ENCODE measurements at places on chromosomes 16 and 17.

DNA sequence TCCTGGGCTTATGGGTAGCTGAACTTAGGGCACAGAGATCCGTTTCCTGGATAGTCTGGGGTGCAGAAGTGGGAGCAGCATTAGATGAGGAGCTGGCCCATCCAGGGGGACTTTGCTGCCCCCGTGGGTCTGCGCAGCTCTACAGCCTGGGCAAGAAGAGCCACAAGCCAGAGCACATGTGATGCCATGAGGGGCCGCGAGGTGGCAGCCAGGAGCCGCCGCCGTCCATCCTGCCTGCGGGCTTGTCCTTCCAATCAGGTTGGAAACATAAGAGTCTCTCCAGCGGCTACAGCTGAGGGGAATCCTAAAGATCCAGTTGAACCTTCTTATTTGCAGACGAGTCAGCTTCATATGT lies 21.9 kb downstream of the C1QTNF1 start:
- peak; percentile 93 for DNase-seq

- no peak for DNase-seq
Measured at GRCh38 chr17:29255926-29256522, 9.4 kb downstream of the CRYBA1 start.

GRCh38 chr17:15954222-15954621 lies 9.3 kb downstream of the ADORA2B start:
- no peak for DNase-seq

DNA sequence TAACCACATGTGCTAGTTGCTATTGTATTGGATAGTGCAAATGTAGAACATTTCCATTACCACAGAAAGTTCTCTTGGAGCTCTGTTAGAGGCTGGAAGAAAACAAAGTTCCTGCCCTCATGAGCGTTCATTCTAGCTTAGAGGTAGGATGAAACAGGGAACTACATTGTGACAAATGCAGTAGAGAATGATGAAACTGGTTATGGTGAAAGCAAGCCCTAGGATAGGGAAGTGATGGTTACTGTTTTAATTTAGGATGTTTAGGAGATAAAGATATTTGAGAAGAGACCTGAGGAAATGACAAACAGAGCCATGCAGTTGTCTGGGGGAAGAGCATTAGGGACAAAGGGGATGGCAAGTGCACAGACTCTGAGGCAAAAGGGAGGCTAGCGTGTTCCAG lies 50.7 kb downstream of the AATF start:
- DNase-seq, result no peak

GRCh38 chr17:19242926-19243325 lies 5.8 kb downstream of the EPN2 start:
- no peak for DNase-seq

DNA sequence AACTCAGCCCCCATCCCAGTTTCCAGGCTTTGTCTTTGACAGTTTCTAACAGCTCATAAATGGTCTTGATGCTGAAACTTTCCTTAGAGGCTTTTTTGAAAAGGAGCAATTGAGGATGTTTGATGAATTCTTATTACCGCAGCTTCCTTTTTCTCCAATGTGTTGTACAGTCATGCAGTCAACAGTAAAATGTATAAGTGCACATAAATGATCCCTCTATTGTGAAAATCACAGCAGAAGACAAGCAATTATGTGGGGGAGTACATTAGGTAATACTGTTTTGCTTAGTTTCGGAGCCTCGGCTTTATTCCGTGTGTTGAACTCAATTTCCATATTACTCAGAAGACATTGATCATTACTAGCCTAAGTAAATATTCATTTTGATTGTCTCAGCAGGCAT lies 673.7 kb downstream of the CDH8 start:
- DNase-seq, result no peak

DNA sequence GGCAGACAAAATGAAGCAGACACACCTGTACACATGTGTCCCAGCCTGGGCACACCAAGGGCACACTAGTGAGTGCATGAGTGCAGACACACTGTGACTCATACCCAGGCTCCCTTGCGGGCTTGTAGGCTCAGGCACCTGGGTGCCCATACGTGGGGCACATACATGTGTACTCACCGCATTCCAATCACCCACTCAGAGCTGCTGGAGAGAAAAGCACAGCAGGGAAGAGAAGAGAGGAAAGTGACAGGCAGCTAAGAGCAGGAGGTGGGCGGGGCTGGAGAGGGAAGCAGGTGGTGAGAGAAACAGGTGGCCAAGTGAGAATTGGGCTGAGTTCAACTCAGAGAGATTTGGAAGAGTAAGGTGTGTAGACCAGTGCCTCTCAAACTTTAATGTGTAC lies 54.0 kb downstream of the TMEM132E start:
- DNase-seq, result peak; percentile 85

DNA sequence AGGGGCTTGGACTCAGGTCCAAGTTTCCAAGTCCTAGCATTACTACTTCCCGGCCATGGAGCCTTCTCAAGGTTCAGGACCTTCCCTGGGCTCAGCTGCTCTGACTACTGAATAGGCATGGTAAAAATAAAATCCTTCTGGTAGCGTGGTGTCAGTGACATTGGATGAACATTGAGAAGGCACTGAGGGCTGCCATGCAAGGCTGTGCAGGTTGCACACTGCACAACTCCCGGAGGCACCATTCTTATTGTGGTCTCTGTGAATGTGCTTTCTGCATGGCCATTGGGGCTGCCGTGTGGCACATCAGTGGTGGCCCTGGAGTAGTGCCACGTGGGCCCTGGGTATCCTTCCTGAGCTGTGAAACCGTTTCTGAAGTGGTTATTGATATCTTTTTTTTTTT lies 250.2 kb upstream of the CIBAR2 start:
- DNase-seq, result no peak

DNA sequence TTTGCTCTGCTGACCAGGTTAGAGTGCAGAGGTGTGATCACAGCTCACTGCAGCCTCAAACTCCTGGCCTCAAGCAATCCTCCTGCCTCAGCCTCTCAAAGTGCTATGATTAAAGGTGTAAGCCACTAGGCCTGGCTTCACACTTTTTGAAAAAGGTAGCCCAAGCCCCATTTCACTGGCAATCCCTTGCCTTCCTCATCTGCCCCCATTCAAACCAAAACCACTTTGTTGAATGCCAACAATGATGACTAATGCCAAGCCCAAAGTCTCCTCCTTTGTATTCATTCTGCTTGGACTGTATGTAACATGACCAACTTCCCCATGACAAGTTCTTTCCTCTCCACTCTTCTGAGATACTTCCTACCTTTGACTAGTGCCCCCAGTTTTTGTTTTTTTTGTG lies 33.1 kb downstream of the N4BP1 start:
- no peak for DNase-seq

DNA sequence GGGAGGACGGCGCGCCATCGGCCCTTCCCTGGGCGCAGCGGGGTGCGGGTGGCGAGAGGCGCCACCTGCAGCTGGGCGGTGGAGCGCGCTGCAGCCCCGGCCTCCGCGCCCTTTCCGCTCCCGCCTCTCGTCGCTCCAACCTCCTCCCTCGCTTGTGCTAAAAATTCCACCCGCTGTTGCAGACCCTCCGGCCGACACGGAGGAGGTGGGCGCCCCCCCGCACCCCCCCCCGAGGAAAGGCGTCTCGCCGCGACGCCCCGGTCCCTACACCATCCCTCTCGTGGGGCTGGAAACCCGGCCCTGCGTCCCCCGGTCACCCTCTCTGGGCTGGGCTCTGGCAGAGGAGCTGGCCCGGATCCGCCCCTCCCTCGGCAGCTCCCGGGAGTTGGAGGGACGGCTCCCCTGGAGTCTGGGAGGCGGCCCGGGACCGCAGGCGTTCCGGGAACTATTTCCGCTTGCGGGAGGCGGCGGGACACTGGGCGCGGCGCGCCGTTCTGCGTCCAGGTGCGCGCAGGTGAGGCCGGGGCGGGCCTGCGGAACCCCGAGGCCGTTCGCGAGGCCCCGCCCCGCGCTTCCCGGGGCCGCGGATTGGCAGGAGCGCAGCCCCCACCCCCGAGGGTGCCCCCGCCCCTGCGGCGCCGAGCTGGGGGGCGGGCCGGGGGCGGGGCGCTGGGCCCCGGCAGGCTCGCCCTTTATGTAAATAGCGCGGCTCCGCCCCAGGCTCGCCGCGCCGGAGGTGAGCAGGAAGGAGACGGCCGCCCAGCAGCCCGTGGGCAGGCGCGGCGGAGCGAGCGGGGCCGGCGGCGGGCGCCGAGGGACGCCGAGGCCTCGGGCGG lies at the start of gene LLGL2:
Gene LLGL2, plus strand, starts transcription at position 728 of the 836 bp plus-strand sequence. CDS start 17,730 bp downstream, outside the sequence.
- DNase-seq, result peak; percentile 100

DNA sequence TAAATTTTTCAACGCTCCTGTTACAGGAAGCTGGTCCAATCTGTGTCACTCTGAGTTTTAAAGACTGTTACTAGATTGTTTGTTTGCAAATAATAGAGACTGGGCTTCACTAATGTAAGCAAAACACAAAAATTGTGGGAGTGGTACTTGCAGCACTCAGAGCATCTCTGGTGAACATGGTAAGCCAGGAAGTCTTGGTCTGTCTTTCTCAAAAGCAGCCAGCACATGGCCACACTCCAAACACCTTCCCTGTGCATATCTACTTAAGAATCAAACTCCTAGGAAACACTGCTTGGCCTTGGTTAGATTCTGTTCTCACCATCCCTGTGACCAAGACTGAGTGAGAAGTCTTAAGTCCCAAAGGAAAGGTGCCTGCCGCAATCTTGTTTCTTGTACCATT lies 49.7 kb upstream of the SALL1 start:
- no peak for DNase-seq

GRCh38 chr17:73705594-73705993 lies 61.3 kb upstream of the SDK2 start:
- no peak for DNase-seq

DNA sequence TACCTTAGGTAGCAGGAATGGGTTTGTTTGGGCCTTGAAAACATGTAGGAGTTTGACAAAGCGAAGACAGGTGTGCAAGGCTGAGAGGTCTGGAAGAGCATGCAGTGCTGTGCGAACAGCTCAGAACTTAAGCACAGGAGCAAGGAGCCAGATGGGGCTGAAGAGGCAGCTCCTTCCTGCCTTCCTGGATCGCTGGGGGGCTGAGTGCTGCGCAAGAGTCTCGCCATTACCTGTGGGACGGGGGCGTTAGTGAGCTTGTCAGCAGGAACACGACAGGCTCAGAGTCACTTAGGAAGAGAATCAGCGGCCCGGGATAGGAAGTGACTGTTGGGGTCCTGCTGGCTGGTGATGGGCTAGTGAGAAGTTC lies 464 bp upstream of the MRM1 start:
- DNase-seq, result peak; percentile 72

DNA sequence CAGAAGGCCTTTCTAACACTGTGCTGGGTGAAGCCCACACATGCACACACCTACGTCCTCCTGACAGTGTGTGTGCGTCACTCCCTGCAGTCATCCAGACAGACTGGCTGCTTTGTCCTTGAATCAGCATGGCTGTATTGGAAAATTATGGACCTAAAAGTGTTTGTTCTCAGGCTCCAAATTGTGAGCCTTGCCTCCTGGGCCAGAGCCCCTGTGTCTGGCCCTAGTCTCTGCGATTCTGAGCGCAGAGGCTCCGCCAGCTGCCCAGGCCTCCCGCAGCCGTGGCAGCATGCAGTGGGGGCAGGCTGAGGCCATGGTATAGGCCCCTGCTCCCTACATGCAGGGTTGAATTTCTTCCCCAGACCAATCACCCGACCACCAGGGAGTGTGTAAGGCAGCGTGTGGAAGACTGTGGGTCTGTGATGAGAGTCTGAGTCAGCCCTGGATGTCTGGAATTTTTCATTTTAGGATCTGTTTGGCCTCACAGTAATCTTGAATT lies 166.9 kb downstream of the LGALS9B start:
- DNase-seq, result peak; percentile 31

DNA sequence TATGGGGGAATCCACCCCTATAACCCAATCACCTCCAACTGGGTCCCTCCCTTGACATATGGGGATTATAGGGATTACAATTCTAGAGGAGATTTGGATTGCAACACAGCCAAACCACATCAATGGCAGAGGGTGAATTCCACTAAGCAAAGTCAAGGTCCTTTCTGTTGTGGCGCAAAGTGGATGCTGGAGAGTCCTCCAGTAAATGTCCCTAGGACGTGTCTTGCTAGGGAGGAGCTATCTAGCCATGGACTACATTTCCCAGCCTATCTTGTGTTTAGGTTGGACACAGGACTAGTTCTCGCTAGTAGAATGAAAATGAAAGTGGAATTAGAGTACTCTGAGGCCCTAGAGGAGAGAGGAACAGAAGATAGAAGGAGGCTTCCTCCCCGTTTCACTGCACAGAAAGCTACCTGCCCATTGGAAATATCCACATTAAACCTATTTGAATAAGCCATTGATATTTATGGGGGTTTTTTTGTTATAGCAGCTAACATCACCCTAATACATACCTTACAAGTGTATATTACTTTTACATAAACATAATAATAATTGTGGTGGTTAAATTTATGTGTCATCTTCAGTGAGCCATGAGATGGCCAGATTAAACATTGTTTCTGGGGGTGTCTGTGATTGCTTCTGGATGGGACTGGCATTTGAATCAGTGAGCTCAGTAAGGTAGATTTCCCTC lies 56.7 kb upstream of the ERCC4 start:
- no peak for DNase-seq

DNA sequence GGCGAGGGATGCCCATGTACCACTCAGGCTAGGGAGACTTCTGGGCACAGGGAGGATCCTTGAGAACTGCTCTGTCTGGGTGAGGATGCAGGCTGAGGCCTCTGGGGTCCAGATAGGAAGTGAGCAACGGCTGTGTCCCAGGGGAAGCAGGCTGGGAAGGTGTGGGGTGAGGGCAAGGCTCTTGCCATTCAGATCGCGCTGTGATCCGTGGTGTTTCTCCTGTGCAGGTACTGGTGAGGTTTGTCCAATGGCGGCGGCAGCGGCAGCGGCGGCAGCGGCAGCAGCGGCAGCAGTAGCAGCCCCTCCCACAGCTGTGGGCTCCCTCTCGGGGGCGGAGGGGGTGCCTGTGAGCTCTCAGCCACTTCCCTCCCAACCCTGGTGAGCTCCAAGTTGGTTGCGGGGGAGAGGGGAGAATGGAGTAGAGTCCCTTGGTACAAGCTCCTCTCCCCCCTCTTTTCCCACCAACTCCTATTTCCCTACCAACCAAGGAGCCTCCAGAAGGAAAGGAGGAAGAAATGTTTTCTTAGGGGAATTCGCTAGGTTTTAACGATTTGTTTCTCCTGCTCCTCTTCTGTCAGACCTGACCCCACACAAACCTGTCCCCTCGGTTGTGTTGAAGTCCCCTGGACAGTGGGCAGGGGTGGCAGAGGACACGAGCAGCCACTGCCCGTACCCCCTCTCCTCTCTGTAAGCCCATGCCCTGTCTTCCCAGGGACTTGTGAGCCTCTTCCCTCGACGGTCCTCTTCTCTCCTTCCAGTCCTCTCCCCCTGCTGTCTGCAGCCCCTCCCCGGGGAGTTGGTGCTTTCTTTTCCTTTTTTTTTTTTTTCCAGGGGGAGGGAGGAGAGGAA lies 1.9 kb upstream of the PRRT2 start:
- DNase-seq, result peak; percentile 70

GRCh38 chr16:15443753-15444152 lies 9.4 kb downstream of the BMERB1 start:
- no peak for DNase-seq

GRCh38 chr16:83878838-83879237 lies 20.1 kb upstream of the MLYCD start:
- DNase-seq, result peak; percentile 59

- no peak for DNase-seq
Measured at GRCh38 chr17:42845918-42846593, 1.7 kb downstream of the AOC2 start.

- DNase-seq, result no peak
Measured at GRCh38 chr17:63945784-63946439, 13.8 kb upstream of the CD79B start.

- no peak for DNase-seq
Measured at GRCh38 chr16:51591480-51591879, 440.4 kb upstream of the SALL1 start.

GRCh38 chr16:69926241-69926640 lies 24.9 kb upstream of the CLEC18A start:
- DNase-seq, result peak; percentile 18
